ENCODE measurements at places on chromosomes 1 and 21. TPM values are rescaled to one million over a fixed set of nuclear protein-coding genes. Genes with fewer than 3 reads are reported as not detected.

DNA sequence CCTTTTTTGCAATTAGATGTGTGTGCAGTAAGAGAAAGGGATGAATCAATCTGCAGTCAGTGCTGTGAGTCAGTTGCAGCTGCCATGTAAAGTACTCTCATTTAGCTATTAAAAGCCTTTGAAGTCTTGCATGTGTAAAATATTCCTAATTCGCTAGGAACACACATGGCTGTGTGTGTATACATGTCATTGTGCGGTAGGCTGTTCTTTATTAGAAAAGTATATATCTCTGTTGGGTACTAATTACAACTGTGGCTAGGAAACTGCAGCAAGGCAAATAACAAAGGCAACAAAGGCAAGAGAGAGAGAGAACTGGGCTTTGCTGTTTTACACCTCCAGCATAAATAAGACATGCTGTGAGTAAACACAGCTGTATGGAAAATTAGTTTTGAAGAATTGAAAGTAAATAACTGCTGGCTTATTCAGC is 41.7 kb downstream of the EPB41 start:
- H3K36me3 ChIP-seq, result no peaks in the 10 kb centered on the region
- H3K4me1 ChIP-seq, result no peaks in the 10 kb centered on the region
- H3K27ac ChIP-seq, result no peak overlapping the region
- DNase-seq, result no peak
- no peak overlapping the region for H3K4me3 ChIP-seq

- H3K27ac ChIP-seq, result peak overlapping the region; percentile 78
- no peaks in the 10 kb centered on the region for H3K36me3 ChIP-seq
- DNase-seq, result no peak
- H3K27me3 ChIP-seq, result no peaks in the 10 kb centered on the region
Observed at GRCh38 chr1:2290171-2290578, 62.1 kb downstream of the SKI start.

DNA sequence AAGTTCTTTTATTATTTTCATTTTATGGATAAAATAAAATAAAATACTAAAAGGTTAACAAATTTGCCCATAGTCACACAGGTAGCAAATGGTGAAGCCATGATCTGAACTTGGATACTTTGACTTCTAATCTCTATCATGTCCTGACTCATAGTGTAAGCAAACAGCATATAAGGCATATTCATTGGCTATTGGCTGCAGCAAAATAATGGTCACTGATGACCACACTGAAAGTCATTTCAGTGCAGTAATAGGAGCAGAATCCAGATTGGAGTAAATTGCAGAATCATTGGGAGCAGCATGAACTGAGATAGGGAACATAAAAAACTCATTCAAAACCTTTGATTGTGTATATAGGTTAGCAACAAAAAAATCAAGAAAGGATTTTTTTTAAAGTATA is 262.9 kb downstream of the PLA2G4A start:
- H3K27me3 ChIP-seq, result no peaks in the 10 kb centered on the region
- no peaks in the 10 kb centered on the region for H3K36me3 ChIP-seq
- no peaks in the 10 kb centered on the region for H3K4me1 ChIP-seq
- H3K4me3 ChIP-seq, result no peak overlapping the region

The BTF3L4 gene
- 32.1 TPM for total RNA-seq

The ATXN7L2 gene
- total RNA-seq, result 7.9 TPM

The NIBAN1 gene
- total RNA-seq, result 38.7 TPM

DNA sequence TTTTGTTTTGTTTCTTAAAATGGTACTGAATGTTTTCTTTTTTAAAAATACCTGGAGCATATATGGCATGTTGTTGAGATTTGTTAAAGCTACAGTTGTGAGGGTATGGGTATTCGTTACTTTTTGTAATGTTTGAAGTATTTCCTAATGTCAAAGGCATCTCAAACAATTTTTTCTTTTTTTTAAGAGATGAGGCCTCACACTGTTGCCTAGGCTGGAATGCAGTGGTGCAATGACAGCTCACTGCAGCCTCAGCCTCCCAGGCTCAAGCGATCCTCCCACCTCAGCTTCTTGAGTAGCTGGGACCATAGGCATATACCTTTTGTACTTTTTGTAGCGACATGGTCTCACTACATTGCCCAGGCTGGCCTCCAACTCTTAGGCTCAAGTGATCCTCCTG is 16.1 kb downstream of the CLCN6 start:
- no peaks in the 10 kb centered on the region for H3K36me3 ChIP-seq
- no peak overlapping the region for H3K27ac ChIP-seq
- no peaks in the 10 kb centered on the region for H3K27me3 ChIP-seq
- H3K4me3 ChIP-seq, result no peak overlapping the region
- no peak for DNase-seq
- H3K4me1 ChIP-seq, result no peaks in the 10 kb centered on the region

DNA sequence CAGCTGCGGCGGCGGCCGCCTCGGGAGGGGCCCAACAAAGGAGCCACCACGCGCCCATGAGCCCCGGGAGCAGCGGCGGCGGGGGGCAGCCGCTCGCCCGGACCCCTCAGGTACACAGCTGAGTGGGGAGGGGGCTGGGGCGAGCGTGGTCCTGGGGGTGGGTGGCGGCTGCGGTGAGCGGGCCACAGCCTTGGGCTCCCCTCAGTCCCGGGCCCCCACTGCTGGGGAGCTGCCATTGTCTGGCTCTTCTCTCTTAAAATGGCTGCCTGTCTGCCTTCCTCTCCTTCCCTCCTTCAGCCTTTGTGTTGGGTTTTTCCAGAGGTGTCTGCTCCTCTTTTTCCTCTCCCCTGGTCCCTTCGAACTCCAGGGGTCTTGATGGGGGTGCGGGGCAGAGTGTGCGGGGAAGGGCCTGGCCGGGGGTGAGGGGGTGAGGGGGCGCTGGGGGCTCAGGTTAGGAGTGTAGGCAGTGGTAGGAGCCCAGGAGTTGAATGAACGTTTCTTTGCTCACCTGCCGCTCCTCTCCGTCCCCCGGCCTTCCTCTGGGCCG is 1.7 kb downstream of the ARID1A start:
- H3K36me3 ChIP-seq, result no peaks in the 10 kb centered on the region
- peak overlapping the region; percentile 99 for H3K4me3 ChIP-seq
- H3K4me1 ChIP-seq, result peaks cover 64% of the 10 kb centered on the region
- H3K27me3 ChIP-seq, result no peaks in the 10 kb centered on the region

DNA sequence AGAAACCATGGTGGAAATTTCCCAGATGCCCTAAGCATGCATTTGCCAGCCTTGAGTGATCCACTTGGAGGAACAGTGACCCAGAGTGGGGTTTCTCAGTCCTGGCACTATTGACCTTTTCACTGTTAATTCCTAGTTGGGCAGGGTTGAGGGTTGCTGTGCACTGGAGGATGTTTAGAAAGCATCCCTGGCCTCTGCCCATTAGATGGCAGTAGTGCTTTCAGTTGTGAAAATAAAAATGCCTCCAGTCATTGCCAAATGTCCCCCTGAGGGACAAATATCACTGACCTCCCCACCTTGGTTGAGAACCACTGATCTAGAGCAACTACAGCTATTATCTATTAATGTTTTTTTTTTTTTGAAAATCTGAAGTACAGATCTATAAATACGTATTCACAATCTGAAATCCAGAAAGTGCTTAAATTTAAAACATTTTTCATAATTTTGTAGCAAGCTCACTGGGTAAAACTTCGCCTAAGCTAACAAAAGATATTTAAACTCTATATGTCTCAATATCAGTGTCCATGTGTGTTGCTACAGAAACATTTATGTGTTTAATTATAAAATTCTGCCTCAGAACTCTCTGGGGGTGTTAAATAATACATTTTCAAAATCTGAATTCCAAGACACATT is 27.3 kb downstream of the F3 start:
- H3K4me1 ChIP-seq, result no peaks in the 10 kb centered on the region
- no peak for DNase-seq
- H3K27me3 ChIP-seq, result no peaks in the 10 kb centered on the region
- no peak overlapping the region for H3K27ac ChIP-seq
- peaks cover 5% of the 10 kb centered on the region for H3K36me3 ChIP-seq

The FNDC10 gene
- 4.5 TPM for total RNA-seq

DNA sequence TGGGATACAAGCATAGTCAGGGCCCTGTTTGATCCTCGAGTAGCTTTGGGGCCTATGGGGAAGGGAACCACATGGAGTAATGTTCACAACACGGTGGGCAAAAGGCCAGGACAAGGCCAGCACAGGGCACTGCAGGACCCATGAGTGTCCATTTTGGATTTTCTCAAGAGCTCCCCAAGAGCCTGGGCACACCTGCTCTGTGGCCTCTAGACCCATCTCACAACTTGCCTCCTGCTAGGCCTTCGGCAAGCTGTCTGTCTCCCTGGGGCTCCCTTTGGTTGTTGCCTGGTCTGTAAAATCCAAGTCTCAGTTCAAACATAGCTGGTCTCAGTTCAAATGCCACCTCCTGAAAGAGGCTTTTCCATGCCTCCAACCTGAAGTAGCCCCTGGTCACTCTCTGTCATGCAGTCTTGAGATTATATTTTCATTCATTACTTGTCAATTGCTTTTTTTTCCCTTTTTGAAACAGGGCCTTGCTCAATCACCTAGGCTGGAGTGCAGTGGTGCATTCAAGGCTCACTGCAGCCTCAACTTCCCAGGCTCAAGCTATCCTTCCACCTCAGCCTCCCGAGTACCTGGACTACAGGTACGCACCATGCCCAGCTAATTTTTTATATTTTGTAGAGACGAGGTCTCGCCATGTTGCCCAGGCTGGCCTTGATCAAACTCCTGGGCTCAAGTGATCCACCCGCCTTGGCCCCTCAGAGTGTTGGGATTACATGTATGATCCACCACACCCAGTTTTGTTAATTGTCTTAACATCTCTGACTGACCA is 107.4 kb downstream of the MATN1 start:
- no peak for DNase-seq
- no peaks in the 10 kb centered on the region for H3K36me3 ChIP-seq
- H3K27me3 ChIP-seq, result peaks cover 3% of the 10 kb centered on the region

GRCh38 chr1:246698466-246699094 is 25.6 kb upstream of the SCCPDH start:
- no peaks in the 10 kb centered on the region for H3K36me3 ChIP-seq
- no peaks in the 10 kb centered on the region for H3K27me3 ChIP-seq
- H3K4me3 ChIP-seq, result no peak overlapping the region
- peak overlapping the region; percentile 41 for H3K27ac ChIP-seq
- DNase-seq, result no peak

DNA sequence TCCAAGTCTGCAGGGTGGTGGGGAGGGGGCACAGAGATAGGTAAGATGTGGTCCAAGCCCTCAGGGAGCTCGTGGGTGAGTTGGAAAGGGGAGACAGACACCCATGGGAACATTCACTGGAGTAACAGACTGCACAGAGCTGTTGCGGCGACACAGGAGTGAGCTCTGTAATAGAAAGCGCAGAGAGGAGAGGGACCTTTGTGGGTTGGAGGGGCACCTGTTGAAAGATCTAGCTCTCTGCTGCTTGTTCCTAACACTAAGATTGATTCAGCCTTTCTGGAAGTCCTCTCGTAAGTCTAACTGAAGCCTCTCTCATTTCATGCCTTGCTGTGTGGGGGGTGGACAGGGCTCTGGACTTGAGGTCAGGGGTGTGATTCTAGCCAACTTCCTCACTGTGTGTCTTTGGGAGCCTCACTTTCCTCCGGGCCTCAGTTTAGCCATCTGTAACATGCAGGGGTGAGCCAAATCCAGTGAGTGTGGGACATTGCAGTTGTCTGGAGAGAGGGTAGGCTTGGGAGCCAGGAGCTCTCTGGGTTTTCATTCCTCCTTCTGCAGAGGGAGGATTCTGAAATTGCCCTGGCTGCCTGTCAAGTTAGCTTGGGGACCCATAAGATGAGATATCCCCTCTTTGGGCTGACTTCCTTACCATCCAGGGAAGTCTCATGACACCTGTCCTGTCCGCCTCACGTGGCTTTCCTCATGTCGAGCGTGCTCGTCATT is 2.0 kb upstream of the ACOT11 start:
- H3K4me1 ChIP-seq, result peaks cover 45% of the 10 kb centered on the region
- no peak for DNase-seq
- no peak overlapping the region for H3K4me3 ChIP-seq
- no peaks in the 10 kb centered on the region for H3K36me3 ChIP-seq
- no peaks in the 10 kb centered on the region for H3K27me3 ChIP-seq

GRCh38 chr1:70034403-70034802 is 171.0 kb downstream of the LRRC40 start:
- no peaks in the 10 kb centered on the region for H3K4me1 ChIP-seq
- H3K4me3 ChIP-seq, result no peak overlapping the region
- DNase-seq, result no peak
- no peaks in the 10 kb centered on the region for H3K27me3 ChIP-seq
- no peak overlapping the region for H3K27ac ChIP-seq

The LCE1D gene
- not detected for total RNA-seq

The KRTAP27-1 gene
- total RNA-seq, result not detected

DNA sequence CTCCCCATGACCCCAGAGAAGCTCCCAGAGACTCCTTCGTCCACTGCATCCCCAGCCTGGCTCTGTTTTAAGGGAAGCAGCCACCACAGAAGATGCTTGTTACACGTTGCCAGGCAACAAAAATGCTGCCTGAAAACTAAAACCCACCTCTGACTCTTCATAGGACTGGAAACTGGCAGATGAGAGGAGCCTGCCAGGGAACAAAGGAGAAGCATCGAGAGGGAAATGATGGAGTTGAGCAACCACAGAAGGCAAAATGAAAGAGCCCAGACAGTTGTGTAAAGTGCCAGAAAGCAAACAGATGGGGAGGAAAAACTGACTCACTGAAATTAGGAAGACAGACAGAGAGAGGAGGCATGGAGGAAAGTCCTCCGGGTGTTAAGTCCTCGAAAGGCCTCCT is 118.4 kb downstream of the KCNN3 start:
- H3K36me3 ChIP-seq, result no peaks in the 10 kb centered on the region
- peak overlapping the region; percentile 57 for H3K27ac ChIP-seq
- no peaks in the 10 kb centered on the region for H3K4me1 ChIP-seq
- no peak overlapping the region for H3K4me3 ChIP-seq
- no peak for DNase-seq

DNA sequence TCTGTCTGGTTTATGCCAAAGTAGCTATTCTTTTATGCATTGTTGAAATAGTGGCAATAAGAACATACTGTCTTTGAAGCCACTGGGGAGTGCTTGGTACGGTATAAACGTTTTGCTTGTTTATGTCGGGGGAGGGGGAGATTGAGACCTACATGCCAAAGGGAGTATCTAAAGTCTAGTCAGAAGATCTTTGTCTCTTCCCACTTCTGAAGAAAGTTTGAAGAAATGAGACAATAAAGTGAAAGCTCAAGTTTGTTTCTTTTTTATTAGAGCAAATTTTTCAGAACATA is 6.8 kb downstream of the AKIRIN1 start:
- no peak overlapping the region for H3K4me3 ChIP-seq
- no peak for DNase-seq
- peaks cover 40% of the 10 kb centered on the region for H3K4me1 ChIP-seq
- H3K27ac ChIP-seq, result peak overlapping the region; percentile 31
